ENCODE measurements at places on chromosomes 1 and 21. TPM values are rescaled to one million over a fixed set of nuclear protein-coding genes. Genes with fewer than 3 reads are reported as not detected.
A peak's percentile ranks its signal among the peaks of the same experiment; 100 is the strongest.

Gene FAM151A
- not detected for total RNA-seq

Gene NPHS2
- not detected for total RNA-seq

Gene LCE1F
- not detected for total RNA-seq

Gene CCDC185
- total RNA-seq = not detected

Gene AMY1B
- total RNA-seq = not detected

Gene EXOC8
- total RNA-seq = 13.4 TPM

Gene SRM
- 112 TPM for total RNA-seq

- no peak overlapping the region for H3K4me3 ChIP-seq
- peaks cover 6% of the 10 kb centered on the region for H3K27me3 ChIP-seq
These were observed 4.2 kb downstream of the PLA2G5 start for GRCh38 chr1:20074055-20074724.

DNA sequence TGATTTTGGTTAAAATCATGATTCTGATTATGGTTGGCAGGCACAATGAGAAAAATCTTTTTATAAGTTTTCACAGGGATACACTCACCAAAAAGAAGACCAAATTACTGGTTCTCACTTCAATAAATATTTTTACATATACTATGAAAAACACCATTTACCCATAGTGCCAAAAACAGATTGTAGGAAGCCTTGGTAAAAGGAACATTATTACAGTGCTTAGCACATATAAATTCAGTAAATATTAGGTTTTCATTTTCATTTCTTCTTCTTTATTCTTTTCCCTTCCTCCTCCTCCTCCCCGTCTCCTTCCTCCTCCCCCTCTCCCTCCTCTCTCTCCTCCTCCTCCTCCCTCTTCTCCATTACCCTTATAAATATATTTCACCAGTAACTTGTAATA lies 15.8 kb upstream of the SPAG17 start:
- no peak overlapping the region for H3K27ac ChIP-seq
- no peak overlapping the region for H3K4me3 ChIP-seq
- DNase-seq = no peak
- no peaks in the 10 kb centered on the region for H3K4me1 ChIP-seq

- peak overlapping the region; percentile 50 for H3K27ac ChIP-seq
- no peaks in the 10 kb centered on the region for H3K36me3 ChIP-seq
- DNase-seq = no peak
- no peak overlapping the region for H3K4me3 ChIP-seq
These were observed 57.1 kb upstream of the COL18A1 start for GRCh38 chr21:45347712-45348499.

GRCh38 chr1:157115851-157116736 lies 16.5 kb upstream of the ETV3L start:
- no peak overlapping the region for H3K27ac ChIP-seq
- H3K4me1 ChIP-seq = no peaks in the 10 kb centered on the region
- peaks cover 12% of the 10 kb centered on the region for H3K27me3 ChIP-seq
- H3K4me3 ChIP-seq = no peak overlapping the region
- no peak for DNase-seq
- no peaks in the 10 kb centered on the region for H3K36me3 ChIP-seq

DNA sequence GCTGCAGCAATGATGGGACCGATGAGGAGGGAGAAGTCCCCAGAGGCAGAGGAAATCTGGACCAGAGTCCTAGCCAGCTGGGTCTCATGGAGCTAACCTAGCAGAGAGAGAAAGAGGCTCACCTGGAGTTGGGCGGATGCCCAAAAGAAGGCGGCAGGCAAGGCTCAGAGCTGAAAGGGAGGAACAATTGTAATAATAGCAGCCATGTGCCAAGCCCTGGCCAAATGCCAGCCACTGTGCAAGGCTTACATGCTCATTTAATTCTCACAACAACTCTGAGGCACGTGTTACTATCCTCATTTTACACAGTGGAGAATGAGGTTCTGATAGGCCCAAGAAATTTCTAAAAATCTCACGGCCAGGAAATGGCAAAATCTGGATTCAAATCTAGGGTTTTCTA lies 50.0 kb upstream of the ZNF648 start:
- peaks cover 23% of the 10 kb centered on the region for H3K27me3 ChIP-seq
- H3K4me3 ChIP-seq = no peak overlapping the region
- no peak for DNase-seq
- no peaks in the 10 kb centered on the region for H3K36me3 ChIP-seq
- H3K4me1 ChIP-seq = peaks cover 1% of the 10 kb centered on the region

GRCh38 chr1:59020151-59020997 lies 236.5 kb upstream of the JUN start:
- peak overlapping the region; percentile 12 for H3K4me3 ChIP-seq
- no peaks in the 10 kb centered on the region for H3K36me3 ChIP-seq
- H3K4me1 ChIP-seq = peaks cover 32% of the 10 kb centered on the region
- H3K27ac ChIP-seq = peak overlapping the region; percentile 83
- no peaks in the 10 kb centered on the region for H3K27me3 ChIP-seq
- no peak for DNase-seq

- peaks cover 14% of the 10 kb centered on the region for H3K36me3 ChIP-seq
- no peak overlapping the region for H3K4me3 ChIP-seq
- no peak for DNase-seq
- H3K27ac ChIP-seq = peak overlapping the region; percentile 75
These were observed 143.4 kb downstream of the GALNT2 start for GRCh38 chr1:230210326-230210980.

- no peak overlapping the region for H3K27ac ChIP-seq
- no peaks in the 10 kb centered on the region for H3K4me1 ChIP-seq
- no peak overlapping the region for H3K4me3 ChIP-seq
These were observed 39.7 kb upstream of the CHODL start for GRCh38 chr21:18204931-18205330.

- H3K4me3 ChIP-seq = no peak overlapping the region
- no peak for DNase-seq
- H3K4me1 ChIP-seq = no peaks in the 10 kb centered on the region
- peaks cover 18% of the 10 kb centered on the region for H3K27me3 ChIP-seq
These were observed 29.6 kb upstream of the SMYD2 start for GRCh38 chr1:214251354-214251753.

DNA sequence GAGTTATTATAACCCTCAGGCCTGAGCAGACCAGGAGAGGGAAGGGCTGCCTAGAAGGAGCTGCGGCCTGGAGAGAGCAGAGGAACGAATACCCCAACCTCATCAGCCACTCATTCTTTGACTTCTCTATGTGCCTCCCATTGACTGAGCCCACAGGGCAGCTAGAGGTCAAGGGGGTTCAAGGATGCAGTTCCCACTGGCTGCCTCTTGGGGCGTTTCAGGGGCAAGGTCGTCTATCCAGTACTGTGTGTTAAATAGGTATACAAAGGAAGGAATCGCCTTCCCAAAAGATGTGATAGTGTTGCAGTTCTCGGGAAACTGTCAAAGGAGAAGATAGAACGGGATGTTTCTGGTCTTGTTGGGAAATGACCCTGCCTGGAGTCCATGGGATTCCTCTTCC lies 250.6 kb downstream of the PRDM2 start:
- no peaks in the 10 kb centered on the region for H3K27me3 ChIP-seq
- no peak overlapping the region for H3K4me3 ChIP-seq
- peak; percentile 48 for DNase-seq
- no peak overlapping the region for H3K27ac ChIP-seq
- H3K4me1 ChIP-seq = no peaks in the 10 kb centered on the region

GRCh38 chr1:93845538-93846205 lies 33.3 kb downstream of the DNTTIP2 start:
- no peaks in the 10 kb centered on the region for H3K27me3 ChIP-seq
- peak overlapping the region; percentile 96 for H3K27ac ChIP-seq
- H3K4me1 ChIP-seq = peaks cover 19% of the 10 kb centered on the region

DNA sequence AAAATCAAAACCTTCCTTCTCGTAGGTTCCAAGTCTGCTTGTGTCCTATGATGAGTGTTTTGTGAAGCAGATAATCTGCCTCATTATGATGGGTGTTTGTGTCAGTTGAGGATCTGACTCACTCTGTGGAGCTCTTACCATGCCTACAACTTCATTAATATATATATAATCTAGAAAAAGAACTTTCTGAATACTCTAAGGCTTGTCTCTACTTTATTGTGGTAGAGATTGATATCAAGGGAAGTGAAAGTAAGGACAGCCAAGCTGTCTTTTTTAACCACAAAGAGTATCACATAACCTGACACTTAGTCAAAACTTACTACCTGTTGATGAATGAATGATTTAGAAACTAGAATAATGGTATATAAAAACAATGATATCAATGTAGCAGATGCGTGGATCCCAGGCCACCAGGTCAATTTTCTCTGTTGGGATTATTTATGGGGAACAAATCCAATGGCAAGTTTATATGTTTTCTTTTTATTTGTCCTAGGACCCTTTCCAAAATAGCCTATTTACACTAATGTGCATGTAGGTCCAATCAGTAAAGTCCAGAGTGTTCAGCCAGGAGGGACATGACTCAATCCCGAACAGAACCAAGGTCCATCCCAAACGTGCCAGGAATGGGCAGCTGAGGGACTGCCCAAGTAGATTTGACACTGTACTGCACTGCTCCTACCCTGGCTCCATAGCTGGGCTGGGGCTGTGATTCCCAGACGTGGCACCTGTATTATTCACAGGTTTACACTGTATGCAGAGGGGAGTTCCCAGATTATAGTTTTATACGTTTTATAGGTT lies 182.3 kb upstream of the GREM2 start:
- no peaks in the 10 kb centered on the region for H3K27me3 ChIP-seq
- H3K4me3 ChIP-seq = no peak overlapping the region
- H3K36me3 ChIP-seq = no peaks in the 10 kb centered on the region

GRCh38 chr1:35935442-35936388 lies 4.8 kb downstream of the AGO3 start:
- H3K4me3 ChIP-seq = no peak overlapping the region
- no peak for DNase-seq
- H3K27ac ChIP-seq = no peak overlapping the region
- no peaks in the 10 kb centered on the region for H3K36me3 ChIP-seq

- no peaks in the 10 kb centered on the region for H3K27me3 ChIP-seq
- H3K27ac ChIP-seq = no peak overlapping the region
- no peak for DNase-seq
- H3K4me3 ChIP-seq = no peak overlapping the region
- H3K36me3 ChIP-seq = no peaks in the 10 kb centered on the region
These were observed 45.5 kb upstream of the SPOCD1 start for GRCh38 chr1:31861346-31861745.

DNA sequence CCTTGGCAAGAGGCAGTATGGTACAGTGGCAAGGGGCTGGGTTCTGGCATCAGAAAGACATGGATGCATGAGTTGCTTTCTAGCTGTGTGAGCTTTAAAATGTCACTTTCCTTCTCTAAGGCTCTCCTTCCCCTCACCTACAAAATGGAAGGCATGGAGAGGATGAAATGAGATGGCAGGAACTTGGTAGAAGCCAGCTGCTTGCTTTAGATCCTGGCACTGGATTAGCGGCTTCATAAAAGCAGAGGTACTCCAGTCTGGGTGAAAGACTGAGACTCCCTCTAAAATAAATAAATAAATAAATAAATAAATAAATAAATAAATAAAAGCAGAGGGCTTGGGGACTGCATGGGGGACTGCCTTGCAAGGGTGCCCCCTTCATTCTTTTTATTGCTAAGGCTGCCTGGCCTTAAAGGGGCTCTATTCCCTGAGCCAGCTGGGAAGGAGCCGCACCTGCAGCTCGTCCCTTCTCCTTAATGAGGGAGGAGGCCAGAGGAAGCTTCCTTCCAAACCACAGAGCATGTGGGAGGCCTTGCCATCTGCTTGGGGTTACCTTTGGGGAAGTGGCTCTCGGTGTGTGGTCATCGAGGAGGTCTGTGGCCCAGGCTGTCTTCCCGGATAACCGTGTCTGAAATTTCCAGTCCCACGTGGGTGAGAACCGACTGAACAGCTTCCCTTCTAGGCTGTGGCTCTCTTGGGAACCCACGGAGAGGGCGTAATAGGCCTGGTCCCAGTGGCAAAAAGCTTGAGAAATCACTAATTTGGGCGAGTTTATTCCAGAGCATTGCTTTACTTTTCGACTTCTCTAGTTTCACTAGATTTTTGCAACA lies 2.0 kb upstream of the ATP13A2 start:
- H3K4me3 ChIP-seq = no peak overlapping the region
- DNase-seq = no peak
- H3K4me1 ChIP-seq = peaks cover 52% of the 10 kb centered on the region

DNA sequence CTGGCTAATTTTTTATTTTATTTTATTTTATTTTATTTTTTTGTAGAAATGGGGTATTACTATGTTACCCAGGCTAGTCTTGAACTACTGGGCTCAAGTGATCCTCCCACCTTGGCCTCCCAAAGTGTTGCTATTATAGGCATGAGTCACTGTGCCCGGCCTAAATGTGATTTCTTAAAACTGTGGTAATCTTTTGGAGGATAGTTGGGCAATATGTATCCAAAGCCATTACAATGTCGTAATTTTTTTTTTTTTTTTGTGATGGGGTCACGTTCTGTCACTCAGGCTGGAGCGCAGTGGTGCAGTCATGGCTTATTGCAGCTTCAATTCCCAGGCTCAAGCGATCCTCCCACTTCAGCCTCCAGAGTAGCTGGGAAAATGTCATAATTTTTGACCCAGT lies 14.2 kb downstream of the ETV3L start:
- H3K4me3 ChIP-seq = no peak overlapping the region
- DNase-seq = no peak
- no peak overlapping the region for H3K27ac ChIP-seq
- H3K36me3 ChIP-seq = no peaks in the 10 kb centered on the region
- peaks cover 6% of the 10 kb centered on the region for H3K4me1 ChIP-seq

DNA sequence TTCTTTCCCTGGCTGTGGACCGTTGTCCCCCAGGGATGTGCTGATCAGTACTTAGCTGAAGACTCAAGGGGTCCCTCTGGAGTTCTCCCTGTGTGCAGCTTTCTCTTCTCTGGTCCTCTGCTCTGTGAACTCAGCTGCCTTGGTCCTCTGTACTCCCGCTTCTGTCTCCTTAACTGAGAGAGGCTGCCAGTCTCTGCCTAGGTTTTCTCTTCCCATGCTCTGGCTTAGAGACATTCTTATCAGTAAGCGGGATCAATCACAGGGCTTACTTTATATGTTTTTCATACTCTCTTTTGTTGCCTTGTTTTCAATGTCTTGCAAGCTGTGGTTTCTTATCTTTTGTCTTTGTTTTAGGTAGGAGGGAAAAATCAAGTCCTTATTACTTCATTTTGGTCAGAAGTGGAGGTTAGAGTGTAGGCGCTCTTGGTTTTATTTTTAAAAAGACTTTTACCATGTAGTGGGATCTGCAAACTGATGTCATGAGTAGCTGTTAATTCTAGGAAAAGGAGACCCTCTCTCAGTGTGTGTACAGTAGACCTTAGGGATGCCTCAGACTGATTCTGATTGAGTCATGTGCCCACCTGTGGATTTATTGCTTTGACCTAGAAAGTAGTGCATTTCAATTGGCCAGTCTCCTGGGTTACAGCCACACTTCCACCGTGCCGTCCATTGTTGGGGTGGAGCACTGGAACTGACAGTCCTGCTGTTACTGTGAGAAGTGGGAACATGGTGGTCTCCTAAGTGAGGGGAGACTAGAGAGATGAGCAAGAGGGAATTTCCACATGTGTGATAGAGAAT lies 46.6 kb downstream of the TTC3 start:
- H3K27me3 ChIP-seq = no peaks in the 10 kb centered on the region
- H3K4me1 ChIP-seq = no peaks in the 10 kb centered on the region
- H3K27ac ChIP-seq = peak overlapping the region; percentile 2
- peaks cover 25% of the 10 kb centered on the region for H3K36me3 ChIP-seq

- H3K27me3 ChIP-seq = no peaks in the 10 kb centered on the region
- H3K4me3 ChIP-seq = no peak overlapping the region
- H3K36me3 ChIP-seq = no peaks in the 10 kb centered on the region
These were observed 18.1 kb downstream of the NAV1 start for GRCh38 chr1:201556841-201557571.
